ENCODE measurements at places on chromosomes 11 and 22. TPM values are rescaled to one million over a fixed set of nuclear protein-coding genes. Genes with fewer than 3 reads are reported as not detected.

- DNase-seq, result no peak
These were observed 72.7 kb upstream of the AKIP1 start for GRCh38 chr11:8838248-8838647.

- no peak for DNase-seq
These were observed 5.1 kb upstream of the TALDO1 start for GRCh38 chr11:742156-742546.

DNA sequence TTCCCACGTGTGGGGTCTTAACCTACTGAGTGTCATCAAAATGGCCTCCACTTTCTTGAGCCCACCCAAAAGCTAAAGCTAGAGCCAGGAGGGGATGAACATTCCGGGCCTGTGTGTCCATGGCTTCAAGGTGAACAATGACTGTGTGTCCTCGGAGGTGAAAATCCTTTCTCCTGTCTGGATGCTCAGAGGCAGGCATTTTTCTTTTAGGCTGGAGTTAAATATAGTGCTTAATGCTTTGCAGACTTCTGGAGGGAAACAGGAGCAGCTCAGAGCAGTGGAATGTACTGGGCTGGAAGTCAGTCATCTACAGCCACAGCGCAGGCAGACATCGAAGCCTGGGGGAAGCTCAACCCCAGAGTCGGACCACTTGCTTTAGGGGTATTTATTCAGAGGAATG, 68.6 kb upstream of the TMEM45B start:
- no peak for DNase-seq

OR5AS1 gene
- 0.06 TPM for polyA plus RNA-seq

SHANK2 gene
- polyA plus RNA-seq, result 19.5 TPM

NLRP10 gene
- polyA plus RNA-seq, result not detected
